Uterus (tissue), 4 donors: ENCODE measurements at places on chromosomes 3 and 15.

DNA sequence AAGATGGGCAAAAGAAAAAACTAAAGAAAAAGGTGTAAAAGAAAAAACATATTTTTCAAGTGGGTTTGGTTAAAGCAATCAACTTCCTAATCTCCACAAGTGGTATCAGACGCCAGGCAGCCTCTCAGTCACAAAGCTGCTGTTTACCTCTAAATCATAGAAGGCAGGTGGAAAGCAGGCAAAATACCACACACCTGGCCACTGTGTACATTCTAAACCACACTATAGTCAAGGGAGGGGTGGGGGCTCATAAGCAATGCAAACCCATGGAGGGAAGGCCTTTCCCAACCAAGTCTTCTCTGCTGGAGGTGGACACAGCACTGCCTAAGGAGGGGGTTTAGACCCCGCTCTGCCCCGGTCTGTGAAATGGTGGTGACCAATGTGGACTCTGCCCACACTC is 50.4 kb downstream of the MCF2L2 start:
- DNase-seq: no peak

DNA sequence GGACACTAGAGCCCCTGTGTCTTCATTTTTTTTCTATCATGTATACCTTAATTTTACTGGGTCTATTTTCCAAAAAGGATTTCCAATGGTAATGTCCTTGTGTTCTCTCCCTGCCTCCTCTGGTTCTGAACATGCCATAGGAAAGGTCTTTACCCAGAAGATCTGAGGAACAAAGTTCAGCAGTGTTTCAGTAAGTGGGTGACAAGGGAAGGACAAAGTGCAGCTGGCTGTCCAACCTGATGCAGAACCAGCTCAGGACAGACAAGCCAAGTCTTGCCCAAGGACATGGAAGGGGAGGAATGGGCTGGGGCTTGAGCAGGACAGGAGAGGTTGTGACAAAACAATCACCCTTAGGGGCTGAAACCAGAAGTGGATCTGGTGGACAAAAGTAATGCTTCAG is 61.2 kb upstream of the STRIT1 start:
- no peak for DNase-seq

DNA sequence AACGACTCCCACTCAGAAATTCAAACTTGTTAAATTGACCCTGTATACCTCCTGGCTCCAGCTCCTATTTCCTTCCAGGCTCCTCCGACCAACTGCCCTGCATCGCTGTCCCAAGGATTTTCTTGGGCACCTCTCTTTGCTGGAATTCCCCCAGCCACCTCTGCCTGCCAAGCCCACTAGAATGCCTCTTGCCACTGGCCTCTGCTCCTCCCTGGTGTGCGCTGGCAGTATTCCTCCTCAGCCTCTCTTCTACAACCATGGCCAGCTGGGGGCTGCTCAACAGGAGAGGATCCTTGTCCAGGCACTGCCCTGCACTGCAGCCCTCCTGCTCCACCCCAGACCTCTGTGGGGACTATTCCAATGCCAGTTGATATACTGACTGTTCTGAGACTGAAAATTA is 7.4 kb downstream of the WNT7A start:
- no peak for DNase-seq

- DNase-seq: no peak
Observed at GRCh38 chr3:113070072-113070640, 79.4 kb downstream of the GTPBP8 start.

- DNase-seq: no peak
Observed at GRCh38 chr15:34128898-34129297, 27.0 kb downstream of the PGBD4 start.

GRCh38 chr15:80500021-80500420 is 95.8 kb downstream of the ARNT2 start:
- DNase-seq: peak; percentile 27
